Thyroid gland (tissue), 4 donors: ENCODE measurements at places on chromosomes 1 and 21. TPM values are rescaled to one million over a fixed set of nuclear protein-coding genes. Genes with fewer than 3 reads are reported as not detected.

The ZNF683 gene
- not detected for total RNA-seq

The LRRC38 gene
- not detected for total RNA-seq

- DNase-seq = peak; percentile 48
Measured at GRCh38 chr1:156100205-156100995, 14.1 kb upstream of the LMNA start.

GRCh38 chr1:112465122-112465521, 43.6 kb upstream of the WNT2B start:
- no peak for DNase-seq

DNA sequence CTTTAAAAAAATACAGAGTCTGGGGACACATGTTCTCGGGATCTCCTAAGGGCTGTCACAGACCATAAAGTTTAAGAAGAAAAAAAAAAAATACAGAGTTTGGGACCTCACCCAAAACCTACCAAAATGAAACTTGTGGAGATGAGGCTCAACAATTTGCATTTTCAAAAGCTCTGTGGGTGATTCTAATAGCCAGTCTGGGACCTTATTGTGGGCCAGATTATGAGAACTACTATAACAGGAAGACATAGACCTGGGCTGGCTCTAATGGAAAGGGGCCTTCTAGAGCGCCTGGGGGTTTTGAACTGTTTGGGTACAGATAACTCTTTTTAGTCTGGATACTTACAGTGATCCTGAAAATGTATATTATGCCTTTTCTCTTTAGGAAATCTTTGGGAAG, 69.1 kb downstream of the LAMC1 start:
- no peak for DNase-seq

DNA sequence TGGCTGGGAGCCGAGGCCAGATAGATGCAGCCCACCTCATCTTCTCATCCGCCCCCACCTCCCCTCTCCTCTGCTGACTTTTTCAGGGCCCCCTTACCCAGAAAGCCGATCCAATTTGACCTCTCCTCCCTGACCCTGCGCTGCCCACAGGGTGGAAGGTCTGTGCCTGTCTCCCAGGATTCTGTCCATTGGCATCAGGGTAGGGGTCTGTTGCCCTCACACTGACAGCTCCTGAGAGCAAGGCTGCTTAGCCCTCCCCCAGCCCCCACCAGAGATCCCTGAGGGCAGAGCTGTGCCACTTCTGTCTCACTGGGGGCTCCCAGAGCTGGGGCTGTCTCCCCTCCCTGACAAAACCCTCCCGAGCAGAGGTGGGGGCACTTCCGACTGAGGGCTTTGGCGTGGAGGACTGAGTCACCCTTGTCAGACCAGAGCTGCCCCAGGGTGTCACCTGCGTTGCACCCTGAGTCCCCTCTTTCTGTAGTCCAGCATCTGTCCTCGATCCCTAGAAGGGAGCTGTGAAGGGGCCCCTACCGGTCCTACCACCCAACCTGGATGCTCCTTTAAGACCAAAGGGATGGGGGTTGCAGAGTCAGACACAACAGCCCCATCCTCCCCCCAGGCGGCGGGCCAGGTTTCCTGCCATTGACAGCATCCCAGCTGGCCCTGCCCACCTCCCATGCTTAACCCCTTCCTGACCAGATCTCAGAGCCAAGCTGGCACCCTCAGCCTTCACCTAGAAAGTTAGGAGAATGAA, 2.4 kb upstream of the FAM110D start:
- DNase-seq = no peak

DNA sequence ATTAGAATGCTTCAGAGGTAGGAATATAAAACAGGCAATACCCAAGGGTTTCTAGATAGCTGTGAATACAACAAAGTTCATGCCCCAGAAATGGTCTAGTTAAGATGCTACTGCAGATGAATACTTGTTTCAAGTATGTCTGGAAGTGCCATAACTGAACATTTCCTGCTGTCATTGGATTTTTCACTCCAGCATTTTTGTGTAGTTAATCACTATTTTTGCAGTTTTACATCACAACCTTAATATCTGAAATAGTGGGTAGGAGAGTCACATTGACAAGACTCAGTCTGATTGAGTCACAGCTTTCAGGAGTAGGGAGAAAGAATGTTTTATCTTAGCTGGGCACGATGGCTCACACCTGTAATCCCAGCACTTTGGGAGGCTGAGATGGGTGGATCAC, 126.4 kb upstream of the C1orf21 start:
- DNase-seq = no peak
